Stimulated activated memory B cell treated with anti-CD40 and anti-IgM and Interleukin-4, amounts not matched to agents 10 μg/mL and 1 μg/mL and 100 μg/mL, for 72 hours (primary cell): ENCODE measurements at places on chromosomes 1 and 21.

DNA sequence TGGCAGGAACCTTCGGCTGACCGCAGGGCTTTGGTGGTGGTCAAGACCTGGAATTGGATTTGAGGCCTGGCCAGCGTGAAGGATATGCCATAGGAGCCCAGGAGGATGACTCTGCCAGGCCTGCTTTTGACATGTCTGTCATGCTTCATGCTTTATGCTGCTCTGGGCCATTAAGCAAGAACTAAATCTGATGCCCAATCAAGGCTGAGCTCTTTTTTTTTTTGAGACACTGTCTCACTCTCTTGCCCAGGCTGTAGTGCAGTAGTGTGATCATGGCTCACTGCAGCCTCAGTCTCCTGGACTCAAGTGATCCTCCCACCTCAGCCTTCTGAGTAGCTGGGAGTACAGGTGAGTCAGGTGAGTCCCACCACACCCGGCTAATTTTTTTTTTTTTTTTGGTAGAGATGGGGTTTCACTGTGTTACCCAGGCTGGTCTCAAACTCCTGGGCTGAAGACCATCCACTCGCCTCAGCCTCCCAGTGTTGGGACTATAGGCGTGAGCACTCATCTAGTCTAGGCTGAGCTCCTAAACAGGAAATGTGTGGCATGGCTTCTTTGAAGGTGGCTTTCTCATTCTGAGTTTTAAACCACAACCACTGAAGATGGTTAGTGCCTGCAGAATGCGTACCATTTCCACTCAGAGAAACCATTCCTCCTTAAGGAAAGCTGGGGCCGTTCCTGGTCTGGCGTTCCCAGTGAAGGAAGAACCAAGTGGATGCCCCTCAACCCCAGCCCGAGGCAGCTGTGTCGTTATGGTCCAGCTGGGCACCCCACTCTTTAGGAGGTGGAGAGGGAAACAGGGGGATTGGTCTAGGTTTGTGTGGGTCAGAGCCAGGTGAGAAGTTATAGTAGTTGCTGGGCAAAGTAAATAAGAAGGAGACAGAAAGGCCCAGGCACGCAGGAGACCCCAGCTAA lies 34.2 kb upstream of the ATP5PO start:
- ATAC-seq, result peak; percentile 58

DNA sequence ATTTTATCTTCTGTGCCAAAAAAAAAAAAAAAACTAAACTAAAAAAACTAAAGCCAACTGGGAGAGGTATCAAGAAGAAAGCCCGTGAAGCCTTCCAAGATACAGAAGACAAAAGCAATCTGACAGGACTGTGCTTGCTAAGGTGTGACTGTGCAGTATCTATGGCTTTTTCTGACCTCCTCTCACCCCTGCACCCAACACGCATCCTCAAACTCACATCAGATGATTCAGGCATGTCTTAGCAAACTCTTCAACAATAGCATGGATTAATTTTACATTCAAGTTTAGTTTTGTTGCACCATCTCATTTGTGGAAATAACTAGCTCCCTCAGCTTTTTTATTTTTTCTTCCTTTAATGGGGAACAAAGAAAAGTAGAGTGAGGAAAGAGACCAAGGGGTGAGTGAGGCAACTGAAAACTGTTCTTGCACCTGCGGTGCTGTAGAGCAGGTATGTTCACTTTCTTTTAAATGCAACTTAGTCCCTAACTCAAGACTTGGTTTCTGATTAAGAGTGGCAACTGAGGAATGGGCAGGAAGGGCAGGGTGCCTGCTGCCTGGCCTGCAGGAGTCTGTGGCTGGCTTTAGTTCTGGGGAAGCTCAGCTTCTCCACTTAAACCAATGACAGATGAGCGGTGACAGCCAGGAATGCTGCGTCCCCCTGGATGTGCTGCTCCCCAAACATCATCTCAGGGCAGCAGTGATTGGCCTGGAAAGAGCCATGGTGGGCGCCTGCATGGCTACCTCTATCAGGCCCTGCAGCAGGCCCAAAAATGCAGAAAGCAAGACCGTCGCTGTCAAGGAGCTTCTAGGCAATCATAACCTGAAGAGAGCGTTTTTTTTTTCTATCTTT lies 71.3 kb upstream of the LRRC8B start:
- no peak for ATAC-seq

- ATAC-seq, result no peak
These were observed 2.2 kb downstream of the APP start for GRCh38 chr21:26168371-26168770.

- no peak for ATAC-seq
These were observed 44.5 kb upstream of the ENAH start for GRCh38 chr1:225697428-225697827.

DNA sequence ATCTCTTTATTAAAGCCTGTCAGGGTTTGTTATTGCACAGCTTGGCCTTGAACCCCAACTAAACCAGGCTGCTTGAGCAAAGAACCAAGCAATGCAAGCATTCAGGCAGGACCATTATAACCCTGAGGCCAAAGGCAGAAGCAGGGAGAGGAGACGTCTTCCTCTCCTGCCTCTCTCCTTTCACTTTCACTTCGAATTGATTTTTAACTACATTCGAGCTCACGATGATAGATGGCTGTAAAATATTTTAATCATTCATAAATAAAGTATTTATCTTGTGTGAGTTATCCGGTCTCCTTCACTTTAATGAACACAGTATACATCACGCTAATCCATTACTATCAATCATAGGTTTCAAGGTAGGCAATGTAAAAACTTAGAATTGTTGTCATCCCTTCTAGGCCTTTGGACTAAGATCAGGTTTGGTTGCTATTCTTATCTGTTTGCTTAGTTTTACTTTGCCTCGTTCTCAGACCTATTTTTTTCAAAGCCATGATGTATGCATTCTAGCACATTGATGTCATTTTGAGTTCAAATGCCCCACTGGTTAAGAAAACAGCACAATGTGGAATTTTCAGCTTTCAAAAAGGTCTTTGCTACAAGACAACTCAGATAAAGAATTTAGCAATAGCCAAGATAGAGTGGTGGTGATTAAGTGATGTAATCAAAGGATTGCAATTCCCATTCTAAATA lies 480.2 kb upstream of the RUNX1 start:
- ATAC-seq, result peak; percentile 63

DNA sequence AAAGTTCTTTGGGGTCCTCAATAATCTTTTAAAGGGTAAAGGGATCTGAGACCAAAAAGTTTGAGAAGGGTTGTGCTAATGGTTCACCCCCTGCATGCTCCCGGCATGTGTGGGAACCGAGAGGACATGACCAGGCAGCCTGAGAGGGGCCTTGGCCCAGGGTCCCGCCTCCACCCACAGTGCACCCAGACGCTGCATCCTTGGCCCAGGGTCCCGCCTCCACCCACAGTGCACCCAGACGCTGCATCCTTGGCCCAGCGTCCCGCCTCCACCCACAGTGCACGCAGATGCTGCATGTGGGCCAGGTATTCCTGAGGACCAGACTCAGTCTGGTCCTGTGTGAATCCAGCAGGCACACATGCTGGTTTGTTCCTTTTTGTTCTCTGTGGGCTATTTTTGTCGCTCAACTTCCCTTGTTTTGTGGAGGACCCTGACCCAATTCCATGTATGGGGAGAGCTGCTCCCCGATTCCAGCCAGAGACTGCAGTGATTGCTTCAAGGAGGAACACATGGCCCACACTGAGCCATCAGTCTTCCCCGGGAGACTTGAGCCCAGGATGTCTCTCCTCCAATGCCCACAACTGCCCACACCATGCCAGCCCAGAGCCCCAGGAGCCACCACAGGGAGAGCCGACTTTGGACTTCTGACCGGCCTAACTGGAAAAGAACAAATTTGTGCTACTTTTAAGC lies 3.5 kb downstream of the NPHP4 start:
- no peak for ATAC-seq

DNA sequence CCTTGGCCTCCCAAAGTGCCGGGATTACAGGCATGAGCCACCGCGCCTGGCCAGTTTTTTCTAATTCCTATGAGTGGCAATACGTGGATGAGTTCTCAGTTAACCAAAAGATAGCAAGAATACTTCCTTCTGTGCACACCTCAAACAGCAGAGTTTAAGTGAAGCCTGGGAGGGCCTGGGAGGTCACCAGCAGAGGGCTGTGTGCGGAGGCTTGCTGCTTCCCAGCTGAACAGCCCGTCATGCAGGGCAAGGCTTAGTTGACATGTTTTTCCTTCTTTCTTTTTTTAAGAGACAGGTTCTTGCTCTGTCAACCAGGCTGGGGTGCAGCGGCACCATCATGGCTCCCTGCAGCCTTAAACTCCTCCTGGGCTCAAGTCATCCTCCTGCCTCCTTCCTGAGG lies 17.8 kb downstream of the GNG4 start:
- ATAC-seq, result no peak

GRCh38 chr21:18646116-18646515 lies 242.5 kb upstream of the TMPRSS15 start:
- ATAC-seq, result no peak

DNA sequence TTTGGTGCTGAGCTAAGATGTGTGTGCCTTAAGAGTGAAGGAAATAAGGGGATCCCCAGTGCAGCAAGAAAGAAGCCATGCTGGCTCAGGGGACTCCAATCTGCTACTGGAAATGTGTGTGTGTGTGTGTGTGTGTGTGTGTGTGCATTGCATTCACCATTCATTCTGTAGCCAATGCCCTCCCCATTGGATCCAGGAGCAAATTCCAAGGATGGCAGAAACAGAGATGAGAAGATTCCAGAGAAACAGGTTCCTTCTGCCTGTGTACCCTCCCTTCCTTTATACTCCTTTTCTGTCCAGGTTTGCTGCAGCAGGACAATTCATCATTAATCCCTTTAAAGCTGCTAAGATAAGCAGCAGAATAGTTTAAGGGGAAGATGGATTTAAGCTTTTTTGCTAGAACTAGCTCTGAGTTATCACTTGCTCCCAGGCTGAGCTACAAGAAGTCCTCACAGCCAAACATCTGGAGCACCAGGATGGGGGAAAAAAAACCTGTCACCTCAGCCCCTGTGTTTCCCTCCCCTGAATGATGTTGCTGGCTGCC lies 3.2 kb downstream of the SLC6A17 start:
- ATAC-seq, result no peak

DNA sequence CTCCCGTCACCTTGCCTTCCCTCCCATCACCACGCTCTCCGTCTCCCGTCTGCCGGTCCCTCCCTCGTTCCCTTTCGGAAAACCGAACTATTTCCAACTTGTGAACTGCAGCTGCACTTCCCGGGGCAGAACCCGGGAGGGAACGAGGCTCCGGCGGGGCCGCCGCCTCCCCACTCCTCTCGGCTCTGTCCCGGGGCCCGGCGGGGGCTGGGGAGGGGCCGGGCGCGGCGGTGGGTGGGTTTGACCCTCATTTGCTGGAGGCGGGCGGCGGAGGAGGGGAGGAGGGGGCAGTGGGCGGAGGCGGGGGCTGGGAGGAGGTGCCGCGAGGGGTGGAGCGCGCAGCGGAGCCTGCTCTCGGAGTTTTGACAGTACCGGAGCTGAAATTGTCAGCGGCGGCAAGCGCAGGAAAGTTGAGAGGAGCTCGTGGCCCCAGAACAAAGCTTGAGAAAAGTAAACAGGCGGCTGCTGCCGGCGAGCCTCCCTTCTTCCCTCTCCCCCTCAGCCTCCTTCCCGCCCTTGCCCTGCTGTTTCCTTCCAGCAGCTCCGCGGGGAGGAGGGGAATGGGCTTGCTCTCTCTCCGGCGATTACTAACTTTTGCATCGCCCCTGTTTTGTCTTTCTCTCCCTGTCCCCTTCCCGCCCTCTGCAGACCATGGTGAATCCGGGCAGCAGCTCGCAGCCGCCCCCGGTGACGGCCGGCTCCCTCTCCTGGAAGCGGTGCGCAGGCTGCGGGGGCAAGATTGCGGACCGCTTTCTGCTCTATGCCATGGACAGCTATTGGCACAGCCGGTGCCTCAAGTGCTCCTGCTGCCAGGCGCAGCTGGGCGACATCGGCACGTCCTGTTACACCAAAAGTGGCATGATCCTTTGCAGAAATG lies 2.9 kb downstream of the LMO4 start:
- ATAC-seq, result peak; percentile 6

GRCh38 chr1:56355918-56356317 lies 223.4 kb downstream of the PLPP3 start:
- no peak for ATAC-seq

GRCh38 chr21:34865400-34866241 lies 183.5 kb downstream of the RUNX1 start:
- peak; percentile 96 for ATAC-seq

GRCh38 chr1:178536329-178536728 lies 23.4 kb downstream of the TEX35 start:
- no peak for ATAC-seq

DNA sequence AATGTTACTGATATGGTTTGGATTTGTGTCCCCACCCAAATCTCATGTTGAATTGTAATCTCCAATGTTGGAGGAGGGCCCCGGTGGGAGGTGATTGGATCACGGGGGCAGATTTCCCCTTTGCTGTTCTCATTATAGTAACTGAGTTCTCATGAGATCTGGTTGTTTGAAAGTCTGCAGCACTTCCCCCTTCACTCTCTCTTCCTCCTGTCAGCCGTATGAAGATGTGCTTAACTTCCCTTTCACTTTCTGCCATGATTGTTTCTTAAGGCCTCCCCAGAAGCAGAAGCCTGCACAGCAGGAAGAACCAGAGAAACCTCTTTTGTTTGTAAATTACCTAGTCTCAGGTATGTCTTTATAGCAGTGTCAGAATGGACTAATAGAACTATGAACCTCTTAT lies 28.4 kb downstream of the TRIM33 start:
- peak; percentile 86 for ATAC-seq
